CD4-positive, alpha-beta T cell treated with Interleukin-17A for 1 hour (primary cell): ENCODE measurements at places on chromosomes 11 and 22.

- DNase-seq, result no peak
These were observed 263.8 kb upstream of the NARS2 start for GRCh38 chr11:78838417-78838816.

DNA sequence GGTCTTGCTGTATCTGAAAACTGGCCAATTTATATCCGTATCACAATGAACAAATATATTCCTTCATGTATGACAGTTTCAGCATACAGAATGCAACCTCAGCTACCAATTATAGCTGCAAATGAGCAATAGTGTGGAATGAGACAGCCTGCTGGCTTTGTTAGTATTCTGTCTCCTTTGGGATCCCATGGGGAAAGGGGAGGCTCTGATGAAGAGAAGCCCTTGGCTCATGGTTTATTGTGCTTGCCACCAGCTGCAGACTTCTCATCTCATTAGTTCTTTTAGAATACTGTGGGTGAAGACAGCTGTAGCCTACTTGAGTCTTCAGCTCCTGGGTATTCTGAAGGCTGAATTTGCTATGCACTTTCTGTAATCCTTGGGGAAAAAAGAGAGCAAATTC, 42.4 kb downstream of the PITPNB start:
- no peak for DNase-seq

DNA sequence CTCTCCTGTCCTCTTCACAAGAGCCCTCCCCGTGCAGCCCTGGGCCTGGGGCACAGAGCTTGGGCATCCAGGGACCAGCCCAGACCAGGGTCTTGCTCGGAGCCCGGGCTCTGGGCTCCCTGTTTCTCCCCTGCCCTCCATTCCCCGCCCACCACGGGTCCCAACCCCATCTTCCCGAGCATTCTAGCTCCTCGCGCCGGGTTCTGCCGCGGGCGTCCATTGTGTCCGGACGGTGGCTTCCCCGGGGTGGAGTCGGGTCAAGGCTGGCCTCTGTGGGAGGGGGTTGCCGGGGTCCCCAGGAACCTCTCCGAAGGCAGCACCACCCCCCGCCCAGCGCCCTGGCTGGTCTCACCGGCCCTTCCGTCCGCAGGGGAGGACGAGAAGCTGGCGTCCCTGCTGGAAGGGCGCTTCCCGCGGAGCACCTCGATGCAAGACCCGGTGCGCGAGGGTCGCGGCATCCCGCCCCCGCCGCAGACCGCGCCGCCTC, 18.1 kb upstream of the ACR start:
- no peak for DNase-seq

DNA sequence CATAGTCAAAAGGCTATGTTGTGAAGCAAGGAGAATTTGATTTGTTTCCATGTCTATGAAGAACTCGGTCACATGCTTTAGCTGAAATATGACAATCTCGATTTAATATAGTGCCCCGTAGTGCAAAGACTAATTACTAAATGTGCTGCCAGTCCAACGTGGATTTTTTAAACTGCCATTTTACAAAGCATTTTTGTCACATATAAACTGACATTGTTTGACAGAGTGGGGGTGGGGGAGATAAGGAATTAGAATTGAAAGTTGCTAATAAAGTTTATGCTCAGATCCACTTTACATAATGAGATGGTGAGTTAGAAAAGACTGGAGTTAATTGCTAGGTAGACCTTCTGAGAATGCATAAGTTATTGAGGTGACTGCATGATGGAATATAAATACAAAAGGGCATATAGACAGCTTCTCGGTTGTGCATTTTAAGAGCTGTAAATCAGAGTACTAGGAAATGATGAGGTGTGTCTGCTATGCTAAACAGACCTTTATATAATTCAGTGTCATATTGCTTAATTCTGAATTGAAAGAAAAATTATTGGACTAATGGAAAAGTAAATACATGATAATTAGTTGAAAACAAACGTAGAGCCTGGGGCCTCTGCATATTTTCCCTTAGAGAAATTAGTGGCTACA, 158.9 kb upstream of the MTNR1B start:
- no peak for DNase-seq

DNA sequence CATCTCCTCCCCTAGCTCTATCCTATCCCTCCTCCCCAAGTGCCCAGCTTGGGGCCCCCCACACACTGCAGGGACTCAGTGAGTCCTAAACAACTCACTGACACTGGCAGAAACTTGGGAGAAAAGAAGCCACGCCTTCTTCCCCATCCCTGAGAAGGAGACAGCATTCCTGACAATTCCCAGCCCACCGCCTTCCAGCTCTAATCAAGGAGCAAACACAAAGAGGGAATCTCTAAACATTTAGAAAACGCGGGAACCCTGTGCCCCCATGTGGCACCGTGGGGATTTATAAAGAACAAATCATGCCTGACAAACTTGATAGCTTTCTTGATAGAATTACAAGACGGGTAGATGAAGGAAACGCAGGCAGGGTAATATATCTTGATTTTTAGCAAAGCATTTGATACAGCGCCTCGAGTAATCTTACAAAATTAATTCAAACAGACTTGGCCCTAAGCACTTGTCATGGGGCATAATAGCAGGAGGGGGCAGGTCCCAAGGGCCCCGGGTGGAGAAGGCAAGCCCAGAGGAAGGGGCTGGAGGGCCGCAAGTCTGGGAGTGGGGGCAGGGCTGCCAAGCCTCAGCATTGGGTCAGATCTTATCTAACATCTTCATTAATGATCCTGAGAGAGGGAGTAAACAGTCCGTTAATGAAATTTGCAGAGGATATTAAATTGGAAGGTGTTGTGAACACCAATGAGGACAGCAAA, 4.5 kb downstream of the CHST1 start:
- no peak for DNase-seq

DNA sequence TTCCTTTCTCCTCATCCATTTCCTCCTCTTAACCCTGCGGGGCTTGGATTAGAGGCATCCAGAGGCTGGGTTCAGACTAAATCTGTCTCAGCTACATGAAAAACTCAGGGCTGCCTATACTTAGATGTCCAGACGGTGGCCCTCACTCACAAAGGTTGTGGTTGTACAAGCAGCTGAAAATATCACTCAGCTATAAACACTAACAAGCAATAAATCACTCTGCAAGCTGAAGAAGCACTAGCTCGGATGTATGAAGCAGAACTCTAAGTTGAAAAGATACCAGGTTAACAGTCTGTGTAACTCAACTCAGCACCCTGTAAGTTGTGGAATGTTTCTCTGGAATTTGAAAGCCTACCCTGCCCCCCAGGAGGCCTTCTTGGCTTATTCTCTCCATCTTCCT, 82.9 kb downstream of the EXT2 start:
- no peak for DNase-seq

GRCh38 chr11:83132191-83132590, 24.7 kb upstream of the PCF11 start:
- no peak for DNase-seq

GRCh38 chr22:28146401-28147314, 227.6 kb upstream of the PITPNB start:
- DNase-seq, result no peak

DNA sequence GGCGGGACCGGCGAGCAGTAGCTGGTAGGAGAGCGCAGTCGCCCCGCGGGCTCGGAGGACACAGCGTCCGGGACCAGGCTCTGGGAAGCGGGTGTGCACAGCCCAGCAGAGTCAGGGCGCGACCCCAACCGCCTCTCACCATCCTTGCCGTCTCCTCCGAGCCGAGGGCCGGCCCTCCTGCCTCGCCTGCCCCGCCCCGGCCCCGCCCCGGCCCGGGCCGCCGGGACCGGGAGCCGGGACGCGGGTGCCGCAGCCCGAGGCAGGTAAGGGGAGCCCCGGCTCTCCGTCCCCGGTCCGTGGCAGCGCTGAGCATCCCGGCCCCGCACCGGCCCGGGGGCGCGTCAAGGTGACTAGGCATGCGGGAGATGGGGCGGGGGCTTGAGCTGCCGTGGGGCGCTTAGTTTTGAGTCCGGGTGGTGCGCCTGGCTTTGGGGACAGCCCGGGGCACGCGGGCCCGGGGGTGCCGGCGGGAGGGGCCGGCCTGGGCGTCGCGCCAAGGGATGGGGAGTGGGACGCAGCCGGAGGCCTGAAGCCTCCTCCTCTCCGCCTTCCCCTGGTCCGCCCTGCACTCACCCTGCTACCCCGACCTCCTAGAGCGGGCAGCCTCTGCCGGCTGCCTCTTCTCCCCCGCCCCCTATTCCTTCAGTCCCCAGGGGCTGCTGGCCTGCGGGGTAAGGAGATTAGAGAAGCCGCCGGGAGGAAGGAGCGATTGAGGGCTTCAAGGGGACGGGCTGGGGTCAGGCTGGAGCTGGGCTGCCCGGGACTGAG, at the start of gene ABCG4:
ABCG4 (plus strand) TSS at position 35 of the 768 bp plus-strand sequence. CDS start 914 bp downstream, outside the sequence.
- peak; percentile 18 for DNase-seq

DNA sequence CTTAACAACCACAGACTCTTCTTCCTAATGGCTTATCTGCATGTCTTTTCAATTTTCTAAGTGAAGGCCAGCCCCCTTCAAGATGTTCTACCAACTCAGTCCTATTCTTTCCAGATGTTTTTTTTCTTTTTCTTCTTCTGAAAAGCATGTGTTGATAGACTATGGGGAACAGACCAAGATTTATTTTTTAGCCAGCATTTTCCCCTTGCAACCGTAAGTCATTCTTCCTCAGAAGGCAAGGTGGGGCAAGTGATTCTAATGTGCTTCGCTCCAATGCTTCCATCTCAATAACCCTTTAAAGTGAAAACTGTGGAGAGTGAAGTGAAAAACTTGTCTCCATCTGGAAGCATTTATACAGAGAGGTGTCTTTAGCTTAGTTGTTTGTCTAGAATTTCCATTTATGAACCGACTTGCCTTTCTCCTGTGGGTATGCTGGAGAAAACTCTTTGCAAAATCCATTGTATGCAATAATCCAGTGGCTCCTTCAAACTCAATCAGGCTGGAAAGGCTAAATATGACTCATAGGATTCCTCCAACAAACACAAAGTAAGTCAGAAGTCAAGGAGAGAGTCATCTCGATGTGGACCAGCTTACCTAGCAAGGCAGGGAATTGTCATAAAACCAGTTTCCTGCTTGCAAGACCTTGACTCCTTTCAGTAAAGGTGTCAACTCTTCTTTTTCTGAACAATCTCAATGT, 83.7 kb downstream of the MAML2 start:
- no peak for DNase-seq

DNA sequence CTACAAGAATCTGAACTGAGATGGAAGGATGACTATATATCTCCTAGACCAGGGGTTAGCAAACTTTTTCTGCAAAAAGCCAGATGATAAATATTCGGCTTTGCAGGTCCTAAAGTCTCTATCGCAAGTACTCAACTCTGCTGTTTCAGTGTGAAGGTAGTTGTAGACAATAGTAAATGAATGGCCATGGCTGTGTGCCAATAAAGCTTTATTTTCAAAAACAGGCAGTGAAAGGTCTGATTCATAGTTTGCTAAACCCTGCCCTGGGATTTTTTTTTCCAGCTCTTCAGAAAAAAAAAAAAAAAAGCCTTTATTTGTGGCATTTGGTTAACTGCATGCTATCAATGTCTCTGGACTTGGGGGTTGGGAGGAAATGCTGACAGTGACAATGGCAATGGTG, 37.5 kb downstream of the FAM227A start:
- DNase-seq, result no peak

GRCh38 chr11:66685276-66686099, 7.8 kb upstream of the RBM4B start:
- DNase-seq, result no peak

GRCh38 chr11:2577031-2577990, 122.5 kb downstream of the KCNQ1OT1 start:
- DNase-seq, result no peak

DNA sequence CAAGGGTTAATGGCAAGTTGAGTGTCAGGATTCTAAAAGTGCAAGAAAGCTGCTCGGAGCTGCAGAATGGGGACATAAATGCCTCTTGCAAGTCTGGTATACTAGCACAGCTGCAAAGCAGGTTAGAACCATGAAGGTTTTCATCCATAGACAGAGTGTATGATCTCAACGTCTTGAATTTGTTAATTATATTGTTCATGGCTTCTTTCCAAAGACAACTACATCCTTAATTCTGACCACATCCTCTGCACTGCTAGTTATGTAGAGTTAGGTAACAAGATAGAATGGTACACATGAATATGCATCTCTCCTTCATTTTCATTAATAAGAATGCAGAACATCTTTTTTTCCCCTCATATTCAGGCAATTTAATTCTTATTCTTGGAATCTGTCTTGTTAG, 34.2 kb downstream of the EXPH5 start:
- DNase-seq, result no peak

GRCh38 chr22:49515475-49515874, 312.2 kb downstream of the BRD1 start:
- DNase-seq, result no peak

DNA sequence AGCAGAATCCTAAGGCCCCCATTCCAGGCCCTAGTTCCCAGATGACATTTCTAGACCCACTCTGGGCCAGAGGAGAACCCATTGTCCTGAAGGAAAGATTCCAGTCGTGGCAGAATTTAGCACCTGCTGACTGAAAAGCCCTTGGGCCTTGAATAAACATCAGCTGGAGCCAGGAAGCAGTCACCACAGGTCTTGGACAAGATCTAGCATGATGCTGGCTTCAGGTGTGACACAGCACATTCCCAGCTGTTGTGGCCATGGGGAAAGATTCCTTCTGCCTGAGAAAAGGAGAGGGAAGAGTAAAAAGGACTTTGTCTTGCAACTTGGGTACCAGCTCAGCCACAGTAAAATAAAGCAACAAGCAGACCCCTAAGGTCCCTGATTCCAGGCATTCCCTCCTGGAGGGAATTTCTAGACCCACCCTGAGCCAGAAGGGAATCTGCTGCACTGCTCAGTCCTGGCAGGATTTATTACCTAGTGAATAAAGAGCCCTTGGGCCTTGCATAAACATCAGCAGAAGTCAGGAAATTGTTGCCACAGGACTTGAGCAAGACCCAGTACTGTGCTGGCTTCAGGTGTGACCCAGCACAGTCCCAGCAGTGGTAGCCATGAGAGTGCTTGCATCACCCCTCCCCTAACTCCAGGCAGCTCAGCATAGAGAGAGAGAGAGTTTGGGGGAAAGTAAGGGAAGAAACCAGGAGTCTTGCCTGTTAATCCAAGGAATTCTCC, 42.5 kb upstream of the PAMR1 start:
- no peak for DNase-seq

GRCh38 chr11:67408437-67409200, 4.7 kb downstream of the TBC1D10C start:
- DNase-seq, result no peak

- DNase-seq, result no peak
These were observed 78.0 kb downstream of the RCN1 start for GRCh38 chr11:32168924-32169323.

GRCh38 chr11:123382555-123383074, 47.5 kb upstream of the GRAMD1B start:
- no peak for DNase-seq

DNA sequence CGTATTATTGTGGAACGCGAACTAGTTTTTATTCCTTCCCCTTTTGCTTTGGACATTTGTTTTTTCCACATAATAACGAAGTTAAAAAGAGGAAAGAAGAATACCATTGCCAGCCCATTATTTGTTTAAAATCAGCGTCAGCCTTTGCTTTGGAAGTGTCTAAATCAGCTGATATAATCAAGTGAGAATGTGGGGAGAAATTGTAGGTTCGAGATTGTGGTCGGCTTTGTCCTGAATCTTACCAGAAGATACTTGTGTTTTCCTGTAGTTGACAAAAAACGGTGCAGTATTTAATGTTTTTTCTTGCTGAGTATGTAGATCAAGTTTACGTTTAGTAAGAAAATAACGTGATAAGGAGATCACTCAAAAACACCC, 935 bp downstream of the ZNF143 start:
- DNase-seq, result peak; percentile 46

GRCh38 chr22:35375526-35375925, 5.4 kb upstream of the HMOX1 start:
- no peak for DNase-seq
